ENCODE measurements at places on chromosomes 1 and 21.

DNA sequence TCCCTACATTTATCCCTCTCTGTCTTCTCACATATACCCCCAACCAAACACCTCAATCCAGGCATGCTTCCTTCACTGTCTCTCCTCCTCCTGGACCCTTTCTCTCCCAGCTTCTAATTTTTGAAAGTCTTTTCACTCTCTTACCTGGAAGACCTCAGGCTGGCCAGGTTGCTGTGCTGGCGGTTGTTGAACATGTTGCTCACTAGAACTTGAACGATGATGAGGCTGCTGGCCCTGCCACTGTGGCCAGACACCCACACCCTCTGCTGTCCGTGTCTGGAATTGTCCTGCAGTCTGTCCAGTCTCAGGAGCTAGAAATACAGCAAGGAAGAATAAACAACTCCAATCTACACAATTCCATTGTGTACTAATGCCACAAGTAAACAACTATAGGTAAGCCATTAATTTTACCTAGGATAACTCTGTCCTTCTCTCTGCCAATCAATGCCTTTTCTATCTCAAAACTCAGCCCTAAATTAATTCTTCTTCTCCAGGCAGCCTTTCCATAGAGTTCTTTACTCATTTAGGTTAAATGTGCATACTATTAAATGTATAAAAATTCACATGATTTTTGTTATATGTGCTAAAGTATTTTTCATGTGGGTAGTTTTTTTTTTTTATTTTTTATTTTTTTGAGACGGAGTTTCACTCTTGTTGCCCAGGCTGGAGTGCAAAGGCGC is 5.1 kb upstream of the CTSK start:
- peak; percentile 28 for DNase-seq

- DNase-seq = no peak
Measured at GRCh38 chr1:228209657-228210056, 1.8 kb downstream of the OBSCN start.

GRCh38 chr1:11569551-11569950 is 84.7 kb downstream of the FBXO2 start:
- DNase-seq = no peak

- no peak for DNase-seq
Measured at GRCh38 chr1:149903836-149904491, 4.6 kb downstream of the BOLA1 start.

DNA sequence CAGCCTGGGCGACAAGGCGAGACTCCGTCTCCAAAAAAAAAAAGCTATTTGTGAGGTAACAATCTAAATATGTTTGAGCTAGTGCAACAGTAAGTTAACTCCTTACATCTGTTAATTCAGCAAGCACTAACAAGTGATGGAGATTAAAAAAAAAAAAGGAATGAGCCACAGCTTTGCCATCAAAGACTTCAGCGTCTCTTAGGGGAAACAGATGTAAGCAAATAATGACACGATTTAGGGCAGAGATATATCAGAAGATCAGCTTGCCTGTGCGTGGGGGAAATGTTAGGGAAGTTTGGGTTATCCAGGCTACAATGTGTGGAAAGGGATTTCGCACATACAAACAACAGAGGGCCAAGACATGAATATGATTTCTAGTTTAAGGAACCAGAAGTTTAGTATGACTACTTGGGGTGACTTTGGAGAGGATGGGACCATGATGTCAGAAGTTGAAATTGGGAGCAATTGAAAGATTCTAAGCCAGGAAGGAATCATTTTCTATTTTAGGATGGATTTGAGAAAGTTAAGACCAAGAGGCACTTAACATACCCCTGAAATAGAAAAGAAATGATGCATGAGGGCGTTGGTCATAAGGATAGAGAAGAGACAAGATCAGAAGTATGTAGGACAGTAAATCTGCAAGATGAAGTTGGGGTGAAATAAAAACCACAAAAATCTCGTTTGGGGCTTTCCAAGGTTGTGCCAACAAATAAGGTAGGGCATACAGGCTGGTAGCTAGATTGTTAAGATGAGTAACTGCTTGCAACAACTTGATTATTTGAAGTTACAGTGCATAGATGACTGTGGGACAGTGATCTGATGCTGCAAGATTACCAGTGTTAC is 2.4 kb upstream of the BRWD1 start:
- no peak for DNase-seq

- DNase-seq = no peak
Measured at GRCh38 chr1:25482211-25482610, 51.5 kb downstream of the MACO1 start.

DNA sequence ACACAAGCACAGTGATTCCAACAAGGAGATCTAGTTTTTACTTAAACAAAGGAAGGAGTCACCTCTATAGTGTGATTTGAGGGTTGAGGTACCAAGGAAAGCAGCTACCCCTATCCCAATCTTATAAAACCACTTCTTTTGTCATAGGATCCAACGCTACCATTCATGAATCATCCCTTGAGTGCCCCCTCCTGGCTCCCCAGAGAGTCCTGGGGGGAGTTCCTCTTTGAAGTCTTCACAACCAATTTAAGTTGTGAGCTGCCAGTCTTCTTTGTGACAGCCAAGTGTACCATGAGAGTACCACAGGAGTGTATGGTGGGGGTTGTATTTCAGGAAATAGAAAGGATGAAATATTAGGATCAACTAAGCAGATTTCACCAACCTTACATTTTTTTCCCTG is 39.1 kb upstream of the NHLH2 start:
- no peak for DNase-seq

DNA sequence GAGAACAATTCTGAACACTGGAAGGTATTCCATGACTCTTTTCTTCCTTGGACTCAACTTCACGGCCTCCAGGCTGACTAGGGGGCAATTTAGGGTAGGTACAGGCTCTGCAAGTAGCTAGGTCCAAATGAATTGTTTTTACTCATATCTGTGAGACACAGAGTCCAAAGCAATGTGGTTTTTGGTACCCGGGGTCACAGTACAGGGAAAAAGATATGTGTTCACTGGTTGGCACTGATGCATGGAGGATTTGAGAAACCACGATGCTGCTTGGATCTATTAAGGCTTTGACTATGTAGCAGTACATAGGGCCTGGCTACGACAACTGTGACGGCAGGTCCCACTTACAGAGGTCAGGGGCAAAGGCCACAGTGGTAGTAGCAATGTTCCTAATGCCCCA is 200.6 kb downstream of the DUSP10 start:
- DNase-seq = no peak

- no peak for DNase-seq
Measured at GRCh38 chr1:184945029-184945428, 29.3 kb downstream of the NIBAN1 start.

DNA sequence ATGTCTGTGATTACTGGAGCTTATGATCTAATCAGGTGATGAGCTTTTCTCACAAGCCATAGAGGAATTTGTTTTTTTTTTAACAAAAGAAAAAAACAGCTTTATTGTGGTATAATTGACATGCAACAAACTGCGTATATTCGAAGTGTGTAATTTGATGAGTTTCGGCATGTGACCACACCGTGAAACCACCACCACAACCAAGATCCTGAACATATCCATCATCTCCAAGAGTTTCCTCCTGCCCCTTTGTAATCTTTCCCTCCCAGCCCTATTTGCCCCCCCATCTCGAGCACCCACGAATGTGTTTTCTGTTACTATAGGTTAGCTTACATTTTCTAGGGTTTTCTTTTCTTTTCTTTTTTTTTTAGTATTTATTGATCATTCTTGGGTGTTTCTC is 4.7 kb downstream of the PGBD2 start:
- no peak for DNase-seq

DNA sequence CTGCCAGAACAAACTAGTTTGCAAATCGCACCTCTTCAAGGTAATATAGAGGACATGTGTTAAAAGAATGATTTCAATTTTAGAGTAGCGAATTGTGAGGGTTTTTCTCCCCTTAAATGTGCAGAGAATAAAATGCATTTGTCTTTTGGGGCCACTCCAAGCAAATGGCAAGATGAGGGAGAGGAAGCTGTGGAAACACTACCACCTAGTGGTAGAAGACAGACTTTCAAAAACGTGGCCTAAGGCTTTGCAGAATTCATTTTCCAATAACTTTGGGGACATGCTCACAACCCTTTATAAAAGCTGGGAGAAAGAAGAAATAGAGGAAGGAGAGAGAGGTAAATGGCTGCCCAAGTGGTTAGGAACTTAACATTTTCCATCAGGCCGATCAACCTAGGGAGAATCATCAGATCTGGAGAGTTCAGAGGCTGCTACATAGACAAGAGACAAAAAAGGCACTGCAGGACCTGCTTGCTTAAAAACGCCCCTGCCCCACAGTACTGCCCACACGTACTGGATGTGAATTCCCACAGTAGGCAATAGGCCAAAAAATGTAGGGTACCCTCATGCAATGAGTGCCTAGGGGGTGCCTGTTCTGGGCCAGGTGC is 15.7 kb upstream of the RCAN1 start:
- DNase-seq = no peak

DNA sequence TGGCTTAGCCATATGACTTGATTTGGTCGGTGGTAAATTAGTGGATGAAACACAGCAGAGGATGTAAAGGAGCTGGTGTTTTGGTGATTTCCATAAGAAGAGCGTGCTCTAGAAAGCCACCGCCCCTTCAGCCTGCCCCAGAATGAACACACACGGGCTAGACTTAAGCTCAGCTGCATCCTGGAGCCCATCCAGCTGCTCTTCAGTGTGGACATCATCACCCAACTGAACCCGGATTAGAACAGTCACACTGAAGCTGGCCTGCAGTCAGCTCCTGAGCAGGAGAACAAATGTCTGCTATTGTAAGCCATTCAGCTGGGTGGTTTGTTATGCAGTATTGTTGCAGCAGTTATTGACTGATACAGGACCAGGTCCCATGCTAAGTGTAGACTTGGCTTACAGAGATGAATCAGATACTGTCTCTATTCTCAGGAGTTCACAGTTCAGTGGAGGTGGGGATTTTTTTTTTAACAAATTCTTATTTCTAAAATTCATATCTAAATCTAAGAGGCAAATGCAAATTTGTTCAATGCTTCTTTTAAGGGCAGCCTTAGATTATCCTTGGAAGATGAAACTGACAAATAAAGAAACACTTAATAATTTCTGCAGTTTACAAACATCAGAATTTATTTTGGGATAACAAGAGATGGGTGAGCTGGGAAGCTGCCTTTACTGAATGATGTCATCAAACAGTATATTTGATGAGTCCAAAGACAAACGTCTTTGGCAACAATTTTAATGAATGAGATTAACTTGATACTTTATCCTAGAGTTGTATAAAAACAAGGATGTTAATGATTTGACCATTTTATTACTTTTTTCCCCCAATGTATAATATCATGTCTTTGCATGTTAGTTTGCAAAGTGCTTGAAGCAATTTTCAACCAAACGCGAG is 251.2 kb downstream of the TRABD2B start:
- DNase-seq = no peak

DNA sequence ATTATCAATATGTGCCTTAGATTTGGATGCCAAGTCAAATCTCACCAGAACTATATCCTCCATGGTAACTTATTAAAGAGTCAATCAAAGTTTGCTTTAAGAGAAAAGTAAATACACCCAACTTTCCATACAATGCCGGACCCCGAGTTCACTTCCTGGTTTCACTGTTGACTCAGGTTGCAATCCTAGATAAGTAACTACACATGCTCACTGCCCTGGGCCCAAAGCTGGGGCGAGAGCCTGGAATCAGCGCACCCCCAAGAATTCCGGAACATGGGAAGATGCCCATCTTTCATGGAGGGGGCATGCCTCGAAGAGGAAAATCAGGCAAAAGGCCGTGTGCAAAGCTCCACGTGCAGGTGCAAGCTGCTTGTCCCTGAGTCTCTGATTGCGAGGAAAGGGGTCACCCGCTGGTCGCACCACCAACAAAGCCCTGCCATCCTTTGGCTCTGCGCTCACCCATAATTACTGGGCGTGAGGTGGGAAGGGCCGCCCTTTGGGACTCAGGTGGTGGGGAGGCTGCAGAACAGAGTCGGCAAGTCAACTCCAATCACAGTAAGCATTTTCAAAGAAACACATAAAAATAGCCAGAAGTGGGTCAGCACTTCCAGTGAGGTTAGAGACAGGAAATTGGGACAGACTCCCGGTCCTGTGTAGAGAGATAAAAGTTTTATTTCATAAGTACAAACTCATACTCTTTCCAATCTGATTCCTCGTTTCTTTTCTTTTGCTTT is 167.7 kb downstream of the TOMM20 start:
- DNase-seq = no peak

GRCh38 chr1:19525607-19526545 is 40.5 kb upstream of the CAPZB start:
- no peak for DNase-seq

- no peak for DNase-seq
Measured at GRCh38 chr1:20593756-20594155, 4.9 kb downstream of the CDA start.
